Activated naive CD8-positive, alpha-beta T cell treated with anti-CD3 and anti-CD28 coated beads, Interleukin-2, amount 10 ng/mL, durations not matched to agents 7 days and 5 days (primary cell): ENCODE measurements at places on chromosomes 13 and 19.

GRCh38 chr13:50957620-50958019 is 48.0 kb downstream of the RNASEH2B start:
- no peak for DNase-seq

- DNase-seq = no peak
Measured at GRCh38 chr13:52127378-52127777, 1.5 kb downstream of the NEK5 start.

DNA sequence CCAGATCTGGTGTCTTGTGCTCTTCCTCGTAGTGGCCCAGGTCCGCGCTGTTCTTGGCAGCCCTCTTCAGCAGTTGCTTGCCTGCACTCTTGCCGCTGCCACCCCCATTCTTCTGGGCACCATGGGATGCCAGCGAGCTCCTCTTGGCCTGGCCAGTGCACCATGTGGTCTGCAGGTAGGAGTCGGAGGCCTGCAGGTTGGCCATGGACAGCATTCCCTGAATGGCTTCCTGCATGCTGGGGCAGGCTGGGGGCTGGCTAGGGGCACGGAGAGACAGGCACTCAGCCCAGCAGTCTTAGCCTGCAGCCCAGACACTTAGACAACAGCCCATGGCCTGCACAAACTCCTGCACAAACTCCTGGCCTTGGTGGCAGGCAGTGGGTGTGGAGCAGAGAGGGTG is 234.9 kb downstream of the TUBA3C start:
- no peak for DNase-seq

DNA sequence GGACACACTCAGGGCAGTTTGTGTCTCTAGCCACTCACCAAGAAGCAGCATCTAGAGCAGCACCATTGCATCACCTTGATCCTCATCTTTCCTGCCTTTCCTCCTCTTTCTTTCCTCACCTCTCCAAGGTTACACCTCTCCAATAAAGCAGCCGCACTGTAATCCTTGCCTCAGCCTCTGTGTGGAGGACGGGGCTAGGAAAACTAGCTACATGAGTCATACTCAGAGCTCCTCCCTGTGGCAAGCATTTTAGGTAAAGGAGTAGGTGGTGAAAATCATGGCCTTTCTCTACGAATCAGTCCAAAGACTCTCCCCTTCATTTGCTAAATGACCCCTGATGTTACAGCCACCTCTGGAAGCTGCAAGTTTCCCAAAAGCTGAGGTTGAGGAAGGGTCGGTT is 108.9 kb downstream of the DNAJC15 start:
- DNase-seq = no peak

DNA sequence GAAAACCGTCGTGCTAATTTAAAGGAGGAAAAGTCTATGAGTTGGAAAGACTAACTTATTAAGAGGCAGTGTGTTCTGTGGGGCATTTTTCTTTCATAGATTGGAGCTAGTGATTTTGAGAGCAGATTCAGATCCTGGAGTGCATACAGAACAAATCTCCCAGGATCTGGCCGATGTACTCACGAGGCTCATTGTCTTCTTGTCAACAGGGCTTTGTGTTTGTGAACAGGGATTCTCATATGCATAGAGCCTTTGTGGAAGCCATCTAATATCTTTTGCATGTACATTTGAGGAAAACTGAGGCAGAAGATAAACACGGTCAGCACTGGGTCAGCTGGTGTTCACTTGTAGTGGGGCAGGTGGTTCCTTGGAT is 482.9 kb upstream of the TSHZ3 start:
- DNase-seq = no peak
